ENCODE measurements at places on chromosomes 1 and 21.

DNA sequence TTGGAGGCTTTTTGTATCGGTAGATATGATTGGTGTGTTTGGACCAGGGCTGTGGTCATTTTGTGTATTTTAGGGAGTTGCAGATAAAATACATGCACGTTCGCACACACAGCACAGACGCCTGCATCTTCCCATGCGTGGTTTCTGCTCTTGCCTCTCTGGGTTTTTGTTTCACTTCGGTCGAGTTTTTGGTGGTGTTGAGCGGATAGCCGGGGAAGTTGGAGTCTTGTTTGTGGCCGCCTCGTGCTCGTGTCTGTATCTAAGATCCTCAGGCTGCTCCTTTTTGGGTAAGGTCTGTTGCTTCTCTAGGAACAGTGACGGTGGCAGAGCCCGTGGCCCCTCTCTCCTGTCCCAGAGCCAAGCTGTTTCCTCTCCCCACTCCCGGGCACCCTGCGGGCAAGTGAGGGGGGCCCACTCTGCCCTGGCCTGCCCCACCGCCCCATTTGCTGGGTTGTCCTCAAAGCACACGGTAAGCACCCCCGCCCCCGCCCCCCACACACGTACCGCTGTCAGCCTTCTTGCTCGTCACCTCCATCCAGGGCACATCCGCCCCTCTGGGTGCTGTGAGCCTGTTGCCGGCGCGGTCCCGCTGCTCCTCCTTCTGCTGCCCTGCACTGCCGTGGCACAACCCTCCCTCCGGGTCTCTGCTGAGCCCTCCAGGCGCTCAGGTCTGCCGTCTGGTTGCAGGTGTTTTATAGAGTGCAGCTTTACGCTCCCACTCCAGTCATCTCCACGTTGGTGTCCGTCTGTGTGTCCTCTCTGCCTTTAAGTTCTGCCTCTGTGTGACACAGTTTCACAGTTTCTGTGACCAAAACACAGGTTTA is 51.9 kb downstream of the AGPAT3 start:
- DNase-seq, result no peak

DNA sequence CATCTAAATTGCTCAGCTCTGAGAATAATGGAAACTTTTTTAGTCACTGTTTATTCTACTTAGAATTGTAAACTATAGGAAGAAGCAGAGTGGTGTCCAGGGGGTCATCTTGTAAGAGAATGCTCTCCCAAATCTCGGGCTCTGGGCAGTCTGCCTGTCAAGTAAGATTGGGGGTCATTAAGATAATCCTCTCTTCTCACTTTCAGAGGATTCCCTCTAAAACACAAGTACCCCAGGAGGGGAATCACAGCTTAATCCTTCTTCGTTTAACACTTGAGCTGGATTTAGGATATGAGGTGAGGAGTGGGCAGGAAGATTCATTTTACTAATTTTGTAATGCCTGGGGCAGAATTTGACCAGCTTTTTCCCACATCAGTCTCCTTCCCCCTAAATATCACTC is 81.2 kb downstream of the RPS6KA1 start:
- no peak for DNase-seq

- DNase-seq, result no peak
Measured at GRCh38 chr1:25338986-25339385, 852 bp downstream of the TMEM50A start.

GRCh38 chr1:198267056-198267455 is 110.3 kb downstream of the NEK7 start:
- DNase-seq, result no peak

DNA sequence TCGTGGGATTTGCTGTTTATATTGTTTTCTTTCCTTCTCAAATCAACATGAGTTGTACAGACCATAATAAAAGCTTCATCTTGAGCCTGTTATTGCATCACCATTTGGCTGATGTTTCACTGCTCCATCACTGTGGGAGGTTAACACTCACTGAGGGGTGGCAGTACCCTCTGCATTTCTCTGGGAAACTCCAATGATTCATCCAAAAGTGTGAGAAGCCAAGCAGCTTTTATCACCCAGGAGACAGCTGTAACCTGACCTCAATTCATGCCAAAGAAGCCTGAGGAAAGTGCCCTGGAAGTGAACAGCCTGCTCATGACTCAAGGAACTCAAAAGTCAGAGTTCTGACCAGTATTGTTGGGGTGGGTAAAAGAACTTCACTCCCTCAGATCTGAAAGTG is 84.1 kb downstream of the GPR88 start:
- no peak for DNase-seq

DNA sequence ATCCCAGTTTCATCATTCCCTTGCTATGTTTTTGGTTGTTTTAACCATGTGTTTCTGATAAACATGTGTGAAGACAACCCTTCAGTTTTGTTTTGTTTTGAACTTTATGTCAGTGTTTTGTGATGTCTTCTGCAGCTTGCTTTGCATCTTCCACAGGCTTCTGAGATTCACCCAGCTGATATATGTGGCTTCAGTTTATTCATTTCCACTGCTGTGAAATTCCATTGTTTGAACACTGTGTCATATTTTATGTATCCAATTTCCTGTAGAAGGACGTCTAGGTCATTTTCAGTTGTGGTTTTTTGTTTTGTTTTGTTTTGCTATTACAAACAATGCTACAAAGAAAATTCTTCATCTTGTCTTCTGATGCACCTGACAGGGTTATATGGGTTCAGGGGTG is 27.2 kb upstream of the SLC26A9 start:
- DNase-seq, result no peak

DNA sequence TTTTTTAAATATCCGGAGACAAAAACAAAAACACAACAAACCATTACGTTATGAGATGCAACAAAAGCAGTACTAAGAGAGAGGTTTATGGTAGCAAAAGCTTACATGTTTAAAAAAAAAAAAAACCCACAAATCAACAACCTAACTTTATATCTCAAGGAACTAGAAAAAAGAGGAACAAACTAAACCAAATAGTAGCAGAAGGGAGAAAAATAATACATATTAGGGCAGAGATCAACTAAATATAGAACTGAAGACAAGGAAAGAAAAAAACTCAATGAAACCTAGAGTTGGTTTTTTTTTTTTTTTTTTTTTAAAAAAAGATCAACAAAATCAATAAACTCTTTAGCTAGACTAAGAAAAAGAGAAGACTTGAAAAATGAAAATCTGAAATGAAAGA is 34.9 kb downstream of the ZNF644 start:
- DNase-seq, result no peak

GRCh38 chr1:153030895-153031294 is at the start of gene SPRR1B:
Gene SPRR1B (plus strand): TSS chr1:153031203. CDS start chr1:153032346, 1,143 bp downstream.
- DNase-seq, result no peak

DNA sequence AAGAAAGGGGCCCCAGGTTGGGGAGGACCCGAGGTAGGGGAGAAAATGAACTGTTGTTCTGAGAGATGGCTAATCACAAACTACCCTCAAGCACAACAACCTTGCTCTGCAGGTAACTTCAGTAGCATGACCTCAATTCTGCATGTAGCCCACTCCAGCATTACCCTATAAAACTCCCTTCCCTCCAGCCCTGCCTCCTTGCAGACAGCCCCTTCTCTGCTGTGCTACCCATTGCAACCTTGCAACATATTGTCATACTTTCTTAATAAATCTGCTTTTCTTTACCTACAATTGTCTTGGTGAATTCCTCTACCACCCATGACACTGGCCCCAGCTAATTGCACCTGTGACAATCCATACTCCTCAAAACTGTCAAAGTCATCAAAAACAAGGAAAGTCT is 428.9 kb downstream of the MATN1 start:
- DNase-seq, result no peak

DNA sequence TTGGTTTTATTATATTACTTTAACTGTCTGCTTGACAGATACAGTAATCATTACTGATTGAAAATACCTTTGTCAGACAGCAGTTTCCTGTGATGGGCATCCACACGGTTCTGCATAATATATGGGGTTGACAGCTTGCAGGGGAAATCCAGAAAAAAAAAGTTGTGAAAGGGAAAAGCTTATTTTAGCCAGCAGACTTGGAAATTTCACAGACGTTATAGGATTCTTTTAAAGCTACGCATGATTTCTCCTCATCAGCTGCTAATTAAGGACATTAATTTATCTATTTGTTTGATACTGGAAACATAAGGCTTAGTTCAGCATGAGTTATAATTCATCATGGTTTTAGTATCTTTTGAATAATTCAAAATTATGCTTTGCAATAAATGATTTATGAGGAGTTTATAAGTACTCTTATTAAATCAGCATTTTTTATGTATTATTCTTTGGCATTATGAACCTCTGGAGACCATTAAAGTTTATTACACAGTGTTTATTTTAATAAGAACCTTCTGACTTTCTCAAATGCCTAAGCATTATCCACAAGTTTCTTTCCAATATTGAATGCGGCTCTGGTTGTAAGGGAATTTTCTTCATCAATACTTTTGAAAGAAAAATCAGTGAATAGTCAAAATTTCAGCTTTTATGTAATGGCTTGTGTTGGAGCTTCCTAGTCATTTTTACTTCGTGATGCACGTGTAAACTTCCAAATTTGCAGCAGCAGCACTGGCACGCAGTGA is 235.3 kb upstream of the KCNK2 start:
- no peak for DNase-seq

- DNase-seq, result no peak
Measured at GRCh38 chr1:215476541-215476940, 90.6 kb upstream of the KCTD3 start.

- no peak for DNase-seq
Measured at GRCh38 chr1:20083178-20083944, 13.4 kb downstream of the PLA2G5 start.

DNA sequence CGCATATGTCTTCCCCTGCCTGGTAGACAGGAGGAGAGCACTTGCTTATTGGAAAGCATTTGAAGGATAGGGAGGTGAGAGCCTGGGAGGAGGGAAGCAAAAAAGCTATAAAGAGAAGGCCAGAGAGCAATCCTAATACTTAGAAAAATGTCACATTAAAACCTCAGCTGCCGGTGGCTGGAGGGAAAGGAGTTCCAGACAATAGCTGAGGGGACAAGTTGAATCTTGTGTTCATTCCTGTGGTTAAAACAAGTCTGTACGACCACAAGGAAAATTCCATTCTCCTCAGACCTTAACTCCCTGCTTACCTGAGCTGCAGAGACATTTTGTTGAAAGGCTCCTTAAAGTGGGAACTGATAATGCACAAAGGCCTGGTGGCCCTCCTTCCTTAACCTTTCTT is 218.8 kb upstream of the CAMK1G start:
- DNase-seq, result no peak

DNA sequence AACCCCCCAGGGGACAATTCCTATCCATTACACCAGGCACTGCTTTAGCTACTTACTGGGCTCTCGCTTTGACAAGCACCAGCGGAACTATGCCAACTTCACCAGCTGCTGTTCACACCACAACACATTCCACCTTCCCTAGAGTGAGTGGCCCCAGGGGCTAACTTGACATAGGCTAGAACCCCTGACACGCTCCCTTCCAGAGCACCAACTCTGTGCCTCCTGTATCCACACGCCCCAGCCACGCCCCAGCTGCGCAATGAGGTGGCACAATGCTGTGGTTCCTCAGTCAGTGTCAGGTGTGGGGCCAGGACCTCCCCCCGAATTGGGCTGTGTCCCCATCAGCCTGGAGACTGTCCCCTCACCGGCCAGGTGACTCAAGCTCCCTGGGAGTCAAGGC is 11.7 kb upstream of the FGR start:
- no peak for DNase-seq

GRCh38 chr1:33390542-33390941 is 40.4 kb downstream of the PHC2 start:
- DNase-seq, result no peak

DNA sequence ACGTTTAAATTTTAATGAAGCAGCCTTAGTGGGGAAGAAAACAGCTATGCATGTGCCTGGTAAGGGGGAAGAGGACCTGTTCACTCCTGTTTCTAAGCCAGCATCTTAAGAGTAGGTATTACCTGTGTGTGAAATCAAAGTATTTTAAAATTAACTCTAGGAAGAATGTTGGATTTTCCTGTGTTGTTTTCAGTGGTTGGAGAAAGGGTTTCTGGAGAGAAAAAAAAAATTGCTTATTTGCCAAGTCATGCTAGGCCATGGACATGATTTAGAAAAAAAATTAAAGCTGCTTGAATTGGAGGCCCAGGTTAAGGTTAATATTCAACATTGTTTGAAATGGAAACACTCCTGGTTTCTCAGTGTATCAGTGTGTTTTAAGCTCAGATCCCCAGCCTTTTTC is 42.9 kb upstream of the DNAJC6 start:
- no peak for DNase-seq

DNA sequence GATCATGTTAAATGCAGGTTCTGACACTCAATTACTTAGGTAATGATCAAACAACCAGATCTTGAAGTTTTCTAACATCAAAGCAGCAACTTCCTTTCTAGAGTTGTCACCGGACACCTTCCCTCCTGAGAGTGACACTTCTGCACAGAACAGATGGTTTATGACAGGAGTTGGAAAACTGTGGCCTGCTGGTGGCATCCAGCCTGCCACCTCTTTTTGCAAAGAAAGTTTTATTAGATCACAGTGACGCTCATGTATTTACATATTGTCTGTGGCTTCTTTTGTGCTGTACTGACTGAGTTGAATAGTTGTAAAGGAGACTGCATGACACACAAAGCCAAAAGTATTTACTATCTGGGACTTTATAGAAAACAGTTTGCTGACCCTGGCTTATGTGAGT is 28.3 kb downstream of the DDR2 start:
- no peak for DNase-seq

- DNase-seq, result no peak
Measured at GRCh38 chr1:90711696-90712095, 5.4 kb downstream of the BARHL2 start.

DNA sequence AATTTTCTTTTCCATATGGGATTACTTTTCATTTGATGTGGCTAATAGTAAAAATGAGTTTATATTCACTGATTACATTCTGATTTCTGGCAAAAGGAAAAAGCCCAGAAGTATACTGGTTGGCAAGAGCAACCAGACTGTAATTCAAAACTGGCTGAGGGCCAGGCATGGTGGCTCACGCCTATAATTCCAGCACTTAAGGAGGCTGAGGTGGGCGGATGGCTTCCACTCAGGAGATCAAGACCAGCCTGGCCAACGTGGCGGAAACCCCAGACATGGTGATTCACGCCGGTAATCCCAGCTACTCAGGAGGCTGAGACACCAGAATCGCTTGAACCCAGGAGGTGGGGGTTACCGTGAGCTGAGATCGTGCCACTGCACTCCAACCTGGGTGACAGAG is 14.5 kb downstream of the SYT11 start:
- DNase-seq, result no peak

GRCh38 chr1:9844106-9844505 is 20.3 kb upstream of the CLSTN1 start:
- no peak for DNase-seq

- DNase-seq, result peak; percentile 99
Measured at GRCh38 chr1:33152685-33153432, 29.0 kb downstream of the TRIM62 start.

Data from DMS 273 treated with DMSO at 0.1 percent for 48 hours (cell line).